B cell (primary cell): ENCODE measurements at places on chromosomes 5 and 9. TPM values are rescaled to one million over a fixed set of nuclear protein-coding genes. Genes with fewer than 3 reads are reported as not detected.

- no peak for DNase-seq
Measured at GRCh38 chr9:83166372-83166771, 103.4 kb upstream of the RASEF start.

PCDHB13 gene
- 0.07 TPM in 1 of 2 replicates, not detected in the other for total RNA-seq

GRCh38 chr9:120587328-120587727, 7.4 kb upstream of the CDK5RAP2 start:
- DNase-seq, result no peak

PCSK1 gene
- not detected in 2 replicates for total RNA-seq

DNA sequence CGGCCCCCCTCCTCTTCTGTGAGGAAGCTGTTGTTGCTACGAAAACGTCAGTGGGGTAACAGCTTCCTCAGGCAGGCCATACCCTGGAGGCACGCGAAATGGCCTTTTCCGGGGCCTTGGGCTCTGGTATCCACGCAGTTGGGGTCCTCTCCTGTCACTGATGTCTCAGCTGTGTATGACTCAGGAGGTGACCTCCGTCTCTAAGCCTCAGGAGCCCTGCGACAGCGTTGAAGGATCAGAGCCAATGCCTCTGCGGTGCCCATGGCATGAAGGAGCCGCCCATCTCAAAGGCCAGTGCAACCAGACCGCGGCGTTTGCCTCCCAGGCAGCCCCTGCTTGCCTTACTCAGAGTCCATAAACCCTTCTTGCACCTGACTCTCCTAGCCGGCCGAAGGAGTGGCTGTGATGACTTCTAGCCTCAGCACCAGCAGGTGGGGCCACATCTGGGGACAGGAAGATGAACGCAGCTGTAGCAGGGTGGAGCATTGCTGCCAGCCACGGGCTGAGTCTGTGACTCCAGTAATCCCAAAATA, 1.0 kb upstream of the MXD3 start:
- peak; percentile 57 for DNase-seq

DNA sequence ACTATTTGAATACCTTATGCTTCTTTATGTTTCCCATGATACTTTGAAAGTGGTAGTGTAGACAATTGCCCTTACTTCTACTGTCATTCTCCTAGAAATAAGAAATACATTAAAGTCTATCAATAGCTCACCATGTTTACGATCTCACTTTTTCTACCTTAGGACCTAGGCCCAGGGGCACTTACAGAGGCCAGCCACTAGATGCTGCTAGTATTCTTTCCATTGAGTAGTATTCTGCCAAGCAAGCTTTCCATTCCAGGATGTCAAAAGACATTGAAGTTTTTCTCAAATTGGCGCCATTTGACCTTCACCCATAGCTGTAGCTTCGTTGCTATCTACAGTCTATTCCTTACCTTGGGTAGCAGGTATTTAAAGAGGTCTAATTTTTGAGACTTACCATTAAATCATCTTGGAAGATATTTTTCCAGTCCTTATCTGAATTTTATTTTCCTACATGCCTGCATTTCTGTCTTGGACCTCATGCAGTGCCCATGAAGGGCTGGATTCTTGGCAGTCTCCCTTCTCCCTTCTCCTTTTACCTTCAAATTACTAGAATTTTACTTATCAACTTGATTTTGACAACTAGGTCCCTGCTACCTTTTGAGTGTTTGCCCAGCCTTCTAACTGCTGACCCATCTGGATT, 246.0 kb upstream of the NUDT12 start:
- no peak for DNase-seq

ANKRD33B gene
- total RNA-seq, result 23.4 and 24.8 TPM in 2 replicates

SLC6A3 gene
- 0.15 and 0.24 TPM in 2 replicates for total RNA-seq

FAM153A gene
- 0.17 and 0.90 TPM in 2 replicates for total RNA-seq

HSD17B3 gene
- total RNA-seq, result not detected in 2 replicates

DMRTA1 gene
- total RNA-seq, result not detected in 2 replicates

GRCh38 chr5:68396722-68397121, 181.2 kb downstream of the PIK3R1 start:
- no peak for DNase-seq

HAVCR1 gene
- total RNA-seq, result 0.22 TPM in 1 of 2 replicates, not detected in the other

MCIDAS gene
- total RNA-seq, result not detected in 2 replicates

GRCh38 chr9:91790917-91791316, 159.1 kb downstream of the ROR2 start:
- DNase-seq, result no peak

DNA sequence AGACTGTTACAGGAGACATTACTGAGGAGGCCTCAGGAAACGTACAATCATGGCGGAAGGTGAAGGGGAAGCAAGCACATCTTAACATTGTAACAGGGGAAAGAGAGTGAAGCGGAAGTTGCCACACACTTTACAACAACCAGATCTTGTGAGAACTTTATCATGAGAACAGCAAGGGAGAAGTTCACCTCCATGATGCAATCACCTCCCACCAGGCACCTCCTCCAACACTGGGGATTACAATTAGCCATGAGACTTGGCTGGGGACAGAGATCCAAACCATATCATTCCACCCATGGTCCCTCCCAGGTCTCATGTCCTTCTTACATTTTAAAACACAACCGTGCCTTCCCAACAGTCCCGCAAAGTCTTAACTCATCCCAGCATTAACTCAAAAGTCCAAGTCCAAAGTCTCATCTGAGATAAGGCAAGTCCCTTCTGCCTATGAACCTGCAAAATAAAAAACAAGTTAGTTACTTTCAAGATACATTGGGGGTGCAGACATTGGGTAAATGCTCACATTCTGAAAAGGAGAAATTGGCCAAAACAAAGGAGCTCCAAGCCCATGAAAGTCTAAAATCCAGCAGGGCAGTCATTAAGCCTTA, 138.3 kb downstream of the TMEM161B start:
- no peak for DNase-seq

TUSC1 gene
- 0.29 and 0.34 TPM in 2 replicates for total RNA-seq

VPS13A gene
- total RNA-seq, result 57.8 and 67.9 TPM in 2 replicates

MLANA gene
- not detected in 2 replicates for total RNA-seq

GRCh38 chr5:76177978-76178377, 94.8 kb downstream of the SV2C start:
- DNase-seq, result no peak

SLC25A48 gene
- not detected in 2 replicates for total RNA-seq

LTC4S gene
- total RNA-seq, result 3.7 and 3.8 TPM in 2 replicates

- DNase-seq, result no peak
Measured at GRCh38 chr5:38666668-38667498, 110.4 kb upstream of the LIFR start.

FOXI1 gene
- not detected in 2 replicates for total RNA-seq

DNA sequence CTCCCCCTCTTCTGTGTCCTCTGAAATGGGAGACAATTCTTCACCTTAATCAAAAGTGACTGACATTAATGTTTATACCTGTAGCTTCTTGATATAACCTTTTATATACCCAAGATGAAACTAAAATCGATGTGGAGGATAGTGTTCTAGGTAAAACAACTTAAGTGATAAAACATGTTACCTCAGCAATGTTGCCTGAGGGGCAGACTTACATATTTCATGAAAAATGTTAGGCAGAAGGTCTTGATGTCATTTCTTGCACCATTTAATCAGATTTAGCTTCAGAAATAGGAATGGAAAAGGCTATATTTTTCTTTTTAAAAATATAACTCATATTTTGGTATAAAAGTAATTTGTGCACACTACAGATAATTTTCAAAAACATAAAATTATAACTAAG, 22.7 kb upstream of the MACIR start:
- no peak for DNase-seq
